ENCODE measurements at places on chromosomes 16 and 17.

- no peak for DNase-seq
Observed at GRCh38 chr16:61829631-61830030, 206.6 kb downstream of the CDH8 start.

DNA sequence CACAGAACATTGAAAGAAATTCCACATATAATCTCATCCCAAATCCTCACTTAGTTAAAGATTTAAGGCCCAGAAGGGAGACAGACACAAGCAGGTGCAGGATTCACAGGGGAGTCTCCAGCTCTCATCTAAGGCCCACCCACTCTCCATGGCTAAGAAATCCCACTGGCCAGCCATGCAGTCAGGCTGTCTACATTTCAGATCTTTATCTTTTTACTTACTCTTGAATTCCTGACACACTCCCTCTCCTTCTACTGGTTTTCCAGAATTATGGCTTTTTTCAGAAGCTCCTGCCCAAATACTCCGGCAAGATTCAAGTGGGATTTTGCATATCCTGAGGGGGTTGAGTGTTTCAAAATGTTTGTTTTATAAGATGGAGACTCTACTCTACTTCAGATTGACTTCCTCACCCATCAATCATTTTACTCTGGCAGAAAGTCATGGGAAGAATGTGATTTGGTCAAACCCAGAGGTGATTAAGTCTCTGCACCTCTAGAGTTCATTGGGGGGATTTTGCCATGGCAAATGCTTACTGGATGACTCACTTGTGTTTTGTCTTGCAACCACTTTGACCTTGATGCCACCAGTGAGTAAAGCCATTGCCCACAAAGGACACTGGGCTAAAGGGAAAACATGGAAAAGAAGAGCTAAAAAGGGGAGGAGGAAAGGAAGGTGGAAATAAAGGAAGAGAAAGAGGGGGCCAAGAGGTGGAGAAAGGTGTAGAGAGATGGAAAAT lies 688.8 kb upstream of the SALL1 start:
- peak; percentile 29 for DNase-seq

DNA sequence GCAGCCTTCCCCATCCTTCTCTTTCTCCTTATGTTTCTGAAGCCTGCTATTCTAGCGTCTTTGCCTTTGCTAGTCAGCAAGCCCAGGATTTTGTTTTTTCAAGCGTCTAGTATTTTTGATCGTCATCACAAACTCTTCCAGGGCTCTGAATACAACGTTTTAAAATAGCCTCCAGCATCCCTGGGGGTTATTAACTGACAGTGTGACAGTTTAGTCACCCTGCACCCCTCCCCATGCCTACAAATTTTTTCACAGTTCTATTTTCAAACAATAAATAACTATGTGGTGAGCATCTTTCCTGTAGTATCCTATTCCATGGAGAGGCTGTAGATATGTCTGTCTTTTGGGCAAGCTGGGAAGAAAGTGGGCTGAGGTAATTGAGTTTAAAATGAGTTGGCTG lies 280.9 kb downstream of the MAP2K4 start:
- DNase-seq: no peak

DNA sequence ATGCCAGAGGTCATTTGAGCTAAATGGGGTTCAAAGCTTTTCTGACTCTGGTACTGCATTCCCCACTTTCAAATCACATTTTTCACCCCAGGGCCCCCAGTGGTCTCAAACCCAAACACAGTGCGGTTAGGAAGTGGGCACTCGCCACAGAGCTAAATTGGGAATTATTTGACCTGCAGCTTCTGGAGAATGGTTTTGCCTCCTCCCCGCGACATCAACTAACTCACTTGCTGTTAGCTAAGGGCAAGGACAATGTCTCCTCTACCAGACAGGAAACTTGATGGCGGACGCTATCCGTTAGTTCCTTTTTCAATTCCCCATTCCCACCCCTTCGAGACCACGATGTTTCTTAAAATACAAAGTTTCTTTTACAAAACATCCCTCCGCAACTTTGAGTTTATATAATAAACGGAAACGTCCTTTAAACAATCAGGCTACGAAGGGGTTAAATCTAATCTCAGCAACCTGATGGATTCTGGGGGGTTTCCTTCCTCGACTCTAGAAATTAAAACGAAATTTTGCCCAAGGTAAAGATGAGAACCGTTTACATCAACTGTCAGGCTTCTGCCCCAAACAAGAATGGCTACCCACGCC lies 500 bp upstream of the KAT7 start:
- no peak for DNase-seq

GRCh38 chr17:81039854-81040758 lies 5.2 kb downstream of the BAIAP2 start:
- no peak for DNase-seq

DNA sequence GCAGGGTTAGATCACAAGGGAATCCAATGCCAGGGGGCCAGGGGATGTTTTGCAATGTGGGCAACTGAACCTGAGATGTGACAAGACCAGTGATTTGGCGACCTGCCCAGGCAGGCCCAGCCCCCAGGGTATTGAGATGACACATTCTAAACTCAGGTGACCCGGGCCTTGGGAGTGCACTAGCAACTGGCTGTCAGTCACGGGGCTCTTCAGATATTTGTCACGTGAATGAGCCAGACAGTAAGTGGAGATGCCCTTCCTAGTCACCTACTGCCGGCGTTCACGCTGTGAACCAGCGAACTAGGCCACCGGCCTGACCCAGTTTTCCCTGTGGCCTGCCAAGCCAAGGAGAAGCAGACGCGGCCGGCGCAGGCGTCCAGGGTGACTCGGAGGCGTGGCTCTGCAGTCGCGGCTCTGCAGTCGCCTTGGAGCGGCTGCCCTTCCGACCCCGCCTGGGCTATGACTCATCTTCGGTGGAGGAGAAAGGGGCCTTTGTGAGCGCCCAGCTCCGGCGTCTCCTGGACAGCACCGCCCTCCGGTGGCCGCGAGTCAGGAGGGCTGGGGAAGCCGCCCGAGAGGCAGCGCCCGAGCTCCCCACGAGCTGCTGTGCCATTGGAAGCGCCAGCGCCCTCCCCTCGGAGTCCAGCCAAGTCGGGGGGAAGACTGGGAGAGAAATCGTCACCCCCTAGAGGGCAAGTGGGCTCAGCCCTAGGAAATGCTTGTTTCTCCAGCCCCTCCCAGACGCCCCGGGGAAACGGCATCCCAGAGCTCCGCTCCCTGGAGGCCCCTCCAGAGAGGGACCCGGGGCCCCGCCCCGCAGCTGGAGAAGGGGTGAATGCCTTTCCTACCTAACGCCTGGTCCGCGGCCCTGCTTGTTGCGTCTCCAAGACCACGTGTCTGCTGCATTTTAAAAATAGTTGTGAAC lies 38.8 kb downstream of the WSB1 start:
- DNase-seq: peak; percentile 97

GRCh38 chr16:22859925-22860324 lies 46.0 kb downstream of the HS3ST2 start:
- DNase-seq: no peak

- DNase-seq: no peak
Observed at GRCh38 chr16:55379876-55380390, 55.9 kb downstream of the IRX6 start.

DNA sequence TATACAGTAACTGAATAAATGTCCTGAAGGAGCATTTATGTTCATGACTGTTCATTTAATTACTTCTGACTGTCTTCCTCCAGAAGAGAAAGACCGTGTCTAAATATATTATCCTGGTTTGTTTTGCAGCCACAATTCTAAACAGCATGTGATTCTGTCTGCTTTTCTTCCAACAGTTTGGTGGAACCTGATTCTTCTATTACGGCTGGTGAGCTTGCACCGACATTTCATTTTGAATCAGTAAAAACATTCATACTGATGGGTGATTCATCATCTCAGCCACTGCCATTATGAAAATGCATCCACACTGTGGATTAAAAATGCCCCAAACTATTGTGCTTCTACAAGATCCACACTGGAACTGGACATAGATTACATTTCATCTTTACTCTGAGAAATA lies 16.9 kb downstream of the KNOP1 start:
- DNase-seq: no peak

GRCh38 chr17:30586818-30587595 lies 109.8 kb downstream of the GOSR1 start:
- DNase-seq: no peak

GRCh38 chr16:31710134-31710533 lies 163.5 kb upstream of the ZNF267 start:
- no peak for DNase-seq

GRCh38 chr17:1590029-1590746 lies 27.6 kb upstream of the PITPNA start:
- DNase-seq: no peak

DNA sequence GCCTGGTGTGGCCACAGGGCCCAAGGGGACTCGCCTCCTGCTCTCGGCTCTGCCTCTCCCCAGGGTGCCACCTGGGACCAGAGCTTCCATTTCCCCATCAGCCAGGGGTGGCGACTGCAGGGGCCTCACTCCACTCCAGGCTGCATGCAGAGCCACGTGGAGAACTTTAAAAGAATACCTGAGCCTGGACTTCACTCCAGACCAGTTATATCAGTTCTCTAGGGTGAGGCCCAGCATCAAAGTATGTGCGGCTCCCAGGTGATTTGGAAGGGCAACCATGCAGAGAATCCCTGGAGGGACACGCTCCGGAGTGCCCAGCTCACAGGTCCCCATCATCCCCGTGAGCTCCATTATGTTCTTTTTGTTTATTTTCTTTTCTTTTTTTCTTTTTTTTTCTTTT lies 39.8 kb downstream of the KIAA0513 start:
- no peak for DNase-seq

DNA sequence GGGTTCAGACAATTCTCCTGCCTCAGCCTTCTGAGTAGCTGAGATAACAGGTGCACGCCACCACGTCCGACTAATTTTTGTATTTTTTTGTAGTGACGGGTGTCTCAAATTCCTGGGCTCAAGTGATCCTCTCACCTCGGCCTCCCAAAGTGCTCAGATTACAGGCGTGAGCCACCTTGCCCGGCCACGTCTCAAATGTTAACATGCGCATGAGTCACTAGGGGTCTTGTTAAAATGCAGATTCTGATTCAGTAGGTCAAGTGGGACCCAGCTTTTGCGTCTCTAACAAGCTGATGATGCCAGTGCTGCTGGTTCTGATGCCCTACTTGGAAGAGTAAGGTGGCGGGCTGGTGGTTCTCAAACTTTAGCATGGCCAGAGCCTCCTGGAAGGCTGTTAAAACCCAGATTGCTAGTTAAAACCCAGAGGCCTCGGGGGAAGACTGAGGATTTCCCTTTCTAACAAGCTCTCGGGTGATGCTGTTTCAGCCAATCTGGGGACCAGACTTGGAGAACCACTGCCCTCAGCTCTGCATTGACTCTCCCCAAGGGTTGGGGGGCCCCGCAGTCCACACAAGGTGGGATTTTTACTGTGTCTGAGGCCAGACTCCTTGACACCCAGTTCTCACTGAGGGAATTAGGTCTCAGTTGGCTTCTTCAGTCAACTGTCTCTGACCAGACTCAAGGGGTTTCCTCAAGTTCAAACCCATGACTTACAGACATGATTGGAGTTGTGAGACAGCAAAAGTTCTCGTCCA lies 17.9 kb downstream of the SCNN1B start:
- no peak for DNase-seq

GRCh38 chr17:76379646-76380376 lies 4.6 kb upstream of the SPHK1 start:
- no peak for DNase-seq

Data from tongue (tissue), 3 donors.